Natural killer cell treated with Interleukin-12 subunit alpha and Interleukin-12 subunit beta and Interleukin-15 and Interleukin-18, amount 100 ng/mL, for 72 hours (primary cell): ENCODE measurements at places on chromosomes 3 and 15. TPM values are rescaled to one million over a fixed set of nuclear protein-coding genes. Genes with fewer than 3 reads are reported as not detected.

SCN11A gene
- 0.05 TPM for total RNA-seq

CISH gene
- total RNA-seq = 151 TPM

LTK gene
- 0.47 TPM for total RNA-seq

GRCh38 chr15:92733934-92734521, 78.5 kb upstream of the FAM174B start:
- H3K4me1 ChIP-seq = peaks cover 3% of the 10 kb centered on the region
- peak overlapping the region; percentile 70 for H3K4me3 ChIP-seq
- peak overlapping the region; percentile 79 for H3K27ac ChIP-seq
- peaks cover 7% of the 10 kb centered on the region for H3K27me3 ChIP-seq
- H3K36me3 ChIP-seq = no peaks in the 10 kb centered on the region

GRCh38 chr3:104396974-104397669, 969.6 kb upstream of the ALCAM start:
- no peaks in the 10 kb centered on the region for H3K27me3 ChIP-seq
- no peak for DNase-seq
- peaks cover 12% of the 10 kb centered on the region for H3K36me3 ChIP-seq
- H3K4me3 ChIP-seq = no peak overlapping the region
- H3K27ac ChIP-seq = no peak overlapping the region

GRCh38 chr3:147218965-147219364, 187.4 kb downstream of the ZIC4 start:
- DNase-seq = no peak
- no peaks in the 10 kb centered on the region for H3K36me3 ChIP-seq
- H3K4me1 ChIP-seq = no peaks in the 10 kb centered on the region

DNA sequence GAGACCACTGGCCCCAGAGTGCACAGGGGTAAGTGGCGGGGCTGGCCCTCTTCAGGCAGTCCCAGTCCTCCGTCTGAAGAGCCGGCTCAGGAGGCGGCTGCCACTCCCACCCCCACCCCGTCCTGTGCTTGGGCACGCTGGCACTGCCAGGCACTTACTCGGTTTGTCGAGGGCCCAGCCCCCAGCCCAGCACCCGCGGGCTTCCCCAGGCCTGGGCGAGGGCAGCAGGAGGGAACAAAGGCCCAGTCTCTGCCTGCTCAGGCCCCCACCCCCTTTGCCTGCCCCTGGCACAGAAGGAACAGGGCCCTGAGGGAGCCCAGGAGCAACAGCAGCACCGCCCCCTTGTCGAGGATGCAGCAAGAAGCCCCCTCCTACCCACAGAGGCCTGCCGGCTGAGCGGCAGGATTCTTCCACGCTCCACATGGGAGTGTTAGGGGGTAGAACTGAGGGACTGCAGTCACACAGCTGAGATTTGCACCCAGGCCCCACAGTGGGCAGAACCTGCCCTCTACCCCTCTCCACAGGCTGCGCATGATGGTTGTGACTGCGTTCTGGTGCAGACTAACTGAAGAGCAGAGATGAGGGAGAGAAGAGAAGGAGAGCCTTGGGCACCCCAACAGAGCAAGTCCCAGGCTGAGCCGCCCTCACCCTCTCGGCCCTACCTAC, 8.9 kb downstream of the DUSP7 start:
- no peaks in the 10 kb centered on the region for H3K36me3 ChIP-seq
- peaks cover 20% of the 10 kb centered on the region for H3K4me1 ChIP-seq
- H3K4me3 ChIP-seq = no peak overlapping the region
- H3K27me3 ChIP-seq = no peaks in the 10 kb centered on the region
